ENCODE measurements at places on chromosomes 4 and X.

- no peak for DNase-seq
These were observed 268.8 kb upstream of the SMIM31 start for GRCh38 chr4:164485136-164485535.

DNA sequence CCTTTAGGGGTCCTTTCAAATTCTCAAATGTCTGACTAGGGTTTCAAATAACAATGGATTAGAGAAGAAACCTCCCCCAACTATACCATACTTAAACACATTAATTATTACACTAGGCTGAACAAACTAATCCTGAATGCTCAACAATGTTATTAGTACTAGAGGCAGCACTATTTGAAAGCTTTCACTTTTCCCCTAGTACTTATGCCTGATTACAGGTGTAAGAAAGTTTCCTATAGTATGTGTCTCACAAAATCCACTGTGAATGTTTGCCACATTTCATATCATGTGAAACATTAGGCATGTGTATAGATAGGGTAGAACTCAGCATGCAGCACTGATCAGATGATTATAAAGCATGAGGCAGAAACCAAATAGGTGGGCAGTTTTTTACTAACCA lies 336.2 kb downstream of the ZNF674 start:
- DNase-seq: no peak

DNA sequence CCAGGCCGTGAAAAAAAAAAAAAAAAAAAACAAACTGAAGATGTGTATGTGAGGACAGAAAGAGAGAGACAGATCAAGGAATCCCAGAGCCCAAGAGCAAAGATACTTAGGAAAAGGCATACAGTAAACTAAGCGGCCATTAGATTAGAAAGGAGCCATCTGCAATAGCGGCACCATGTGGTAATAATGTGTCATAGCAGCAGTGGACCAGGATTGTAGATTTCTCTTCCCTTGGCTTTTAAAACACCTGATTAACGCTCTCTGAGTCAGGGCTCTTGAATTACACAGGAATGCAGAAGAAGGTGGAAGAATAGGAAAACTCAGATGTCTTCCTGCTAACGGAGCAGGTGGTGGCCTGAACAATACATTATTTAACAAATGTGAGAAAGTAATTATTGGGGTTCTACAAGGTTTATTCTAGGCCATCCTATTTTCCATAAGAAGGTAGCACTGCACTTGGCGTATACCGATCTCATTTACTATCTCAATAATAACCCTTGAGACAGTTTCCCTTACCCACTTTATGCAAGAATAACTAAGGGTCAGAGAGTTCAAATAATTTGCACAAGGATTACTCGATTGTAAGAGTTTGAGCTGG lies 182.7 kb downstream of the KCNIP4 start:
- DNase-seq: peak; percentile 24

- DNase-seq: no peak
These were observed 3.2 kb downstream of the CXorf38 start for GRCh38 chrX:40644176-40644575.

GRCh38 chr4:13484749-13485221 lies 645 bp upstream of the RAB28 start:
- no peak for DNase-seq

- no peak for DNase-seq
These were observed 261.1 kb upstream of the PLCXD1 start for GRCh38 chrX:19912-20571.

DNA sequence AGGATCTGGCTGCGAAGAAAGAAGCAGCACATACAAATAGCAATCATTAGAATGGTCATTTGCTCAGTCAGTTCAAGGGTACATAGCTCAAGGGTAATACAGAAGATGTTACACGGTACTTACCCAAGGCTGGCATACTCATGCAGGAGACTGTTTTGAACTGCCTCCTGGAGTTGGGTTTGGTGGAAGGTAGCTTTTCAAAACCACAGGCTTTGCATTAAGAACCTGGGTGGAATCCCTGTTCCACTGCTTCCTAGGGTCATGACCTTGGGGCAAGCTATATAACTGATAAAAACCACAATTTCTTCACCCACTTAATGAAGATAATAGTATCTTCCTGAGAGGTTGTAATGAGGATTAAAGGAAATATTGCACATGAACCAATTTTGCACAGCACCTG lies 36.5 kb downstream of the TBC1D9 start:
- no peak for DNase-seq

DNA sequence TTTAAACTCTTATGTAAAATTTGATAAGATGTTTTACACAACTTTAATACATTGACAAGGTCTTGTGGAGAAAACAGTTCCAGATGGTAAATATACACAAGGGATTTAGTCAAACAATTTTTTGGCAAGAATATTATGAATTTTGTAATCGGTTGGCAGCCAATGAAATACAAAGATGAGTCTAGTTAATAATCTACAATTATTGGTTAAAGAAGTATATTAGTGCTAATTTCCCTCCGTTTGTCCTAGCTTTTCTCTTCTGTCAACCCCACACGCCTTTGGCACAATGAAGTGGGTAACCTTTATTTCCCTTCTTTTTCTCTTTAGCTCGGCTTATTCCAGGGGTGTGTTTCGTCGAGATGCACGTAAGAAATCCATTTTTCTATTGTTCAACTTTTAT lies at the start of gene ALB:
ALB (plus strand) TSS at position 246 of the 400 bp plus-strand sequence; CDS start at position 287, 41 bp downstream.
- DNase-seq: no peak

- DNase-seq: no peak
These were observed 5.0 kb upstream of the SLAIN2 start for GRCh38 chr4:48336146-48336870.

DNA sequence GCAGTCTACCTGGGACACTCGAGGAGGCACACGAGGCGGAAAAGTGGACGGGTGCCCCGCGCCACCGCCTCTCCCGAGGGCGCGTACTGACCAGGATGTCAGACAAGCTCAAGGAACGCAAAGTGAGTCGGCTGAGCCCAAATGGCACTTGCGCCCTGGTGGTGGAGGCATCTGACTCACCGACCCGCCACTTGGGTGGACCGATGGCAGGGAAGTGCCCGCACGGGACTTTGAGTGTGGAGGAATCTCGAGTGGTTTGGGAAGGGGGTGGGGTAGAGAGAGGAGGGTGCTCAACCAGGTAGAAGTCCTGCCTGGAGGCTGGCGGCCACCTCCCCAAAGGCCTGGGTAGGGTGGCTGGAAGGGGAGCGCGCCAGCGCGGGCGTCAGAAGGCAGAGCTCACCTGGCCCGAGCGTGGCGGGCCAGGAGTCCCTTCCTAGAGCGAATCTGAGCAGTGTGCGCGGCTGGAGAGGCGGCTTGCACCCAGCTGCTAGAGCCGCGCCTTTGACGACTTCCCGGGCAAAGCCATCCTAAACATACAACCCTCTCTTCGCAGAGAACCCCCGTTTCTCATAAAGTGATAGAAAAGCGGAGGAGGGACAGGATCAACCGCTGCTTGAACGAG lies 655 bp downstream of the HELT start:
- DNase-seq: no peak

GRCh38 chr4:15003401-15003890 lies 1.2 kb downstream of the CPEB2 start:
- peak; percentile 73 for DNase-seq

- no peak for DNase-seq
These were observed 328.4 kb downstream of the PAPSS1 start for GRCh38 chr4:107391630-107392028.

- DNase-seq: no peak
These were observed 19.3 kb upstream of the SPIN2A start for GRCh38 chrX:57156397-57157049.

GRCh38 chr4:16083241-16084191 lies at the start of gene PROM1:
TSS of gene PROM1 (minus strand) at chr4:16084023. CDS start at chr4:16075906, 8,117 bp downstream.
- DNase-seq: no peak

DNA sequence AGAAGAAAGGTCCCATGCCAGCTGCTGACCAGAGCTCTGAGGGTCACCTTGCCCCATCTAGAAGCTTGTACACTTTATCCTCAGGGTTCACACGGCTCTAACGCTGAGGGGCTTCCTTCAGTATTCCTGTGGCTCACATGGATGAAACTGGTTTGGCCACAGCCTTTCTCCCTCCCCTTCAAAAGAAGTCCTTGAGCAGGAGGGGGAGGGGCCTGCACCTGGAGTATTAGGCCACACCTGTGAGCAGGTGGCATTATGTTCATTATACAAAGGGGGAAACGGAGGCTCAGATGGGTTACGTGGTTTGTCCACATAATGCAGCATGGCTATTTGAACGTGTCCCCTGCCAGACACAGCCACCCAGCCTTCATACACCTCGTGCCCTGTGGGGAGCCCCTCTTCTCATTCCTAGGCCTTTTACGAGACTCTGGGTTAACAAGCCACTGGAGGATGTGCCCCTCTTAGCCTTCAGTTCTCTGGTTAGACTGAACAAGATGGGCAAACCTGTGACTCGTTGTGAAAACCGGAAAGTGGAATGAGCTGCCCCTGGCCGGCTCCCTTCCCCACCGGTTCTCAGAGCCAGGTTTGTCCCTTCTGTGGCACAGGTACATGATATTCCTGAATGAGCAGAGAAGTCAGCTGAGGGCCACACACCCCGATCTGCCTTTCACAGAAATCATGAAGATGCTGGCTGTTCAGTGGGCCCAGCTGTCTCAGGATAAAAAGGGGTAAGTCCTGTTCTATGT lies 27.2 kb upstream of the JAKMIP1 start:
- no peak for DNase-seq

DNA sequence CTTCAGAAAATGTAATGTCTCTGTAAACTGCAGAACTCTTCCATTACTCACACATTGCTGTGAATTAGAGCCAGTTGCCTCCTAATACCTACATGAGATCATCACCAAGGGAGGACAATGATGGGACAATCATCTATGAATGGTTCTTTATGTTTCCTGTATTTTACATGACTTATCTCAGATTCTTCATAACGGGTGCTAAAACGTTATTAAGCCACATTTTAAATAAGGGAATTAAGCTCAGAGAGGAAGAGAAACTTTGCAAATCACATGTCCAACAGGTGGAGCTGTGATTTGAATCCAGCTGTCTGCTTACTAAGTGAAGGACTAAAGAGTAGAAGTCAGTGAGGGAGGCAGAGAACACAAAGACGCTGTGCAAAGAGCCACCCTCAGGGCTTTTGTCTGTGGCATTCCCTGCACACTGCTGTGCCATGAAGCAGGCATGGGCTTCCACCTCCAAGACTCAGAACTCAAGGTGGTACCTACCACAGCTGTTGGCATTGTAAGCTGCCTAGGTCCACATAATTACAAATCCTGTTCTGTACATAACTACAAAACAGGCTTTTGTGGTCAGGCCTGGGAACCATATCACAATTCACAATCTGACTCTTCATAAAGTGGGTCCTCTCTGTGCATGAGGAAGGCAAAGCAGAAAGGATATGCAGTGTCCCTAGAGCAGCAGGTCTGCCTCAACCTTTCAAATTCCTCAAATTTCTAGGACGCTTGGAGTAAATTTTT lies 12.8 kb downstream of the TBC1D9 start:
- no peak for DNase-seq

- DNase-seq: no peak
These were observed 229.0 kb downstream of the UGT8 start for GRCh38 chr4:114827651-114828050.

- no peak for DNase-seq
These were observed 120.2 kb upstream of the NDST4 start for GRCh38 chr4:115233600-115233999.

DNA sequence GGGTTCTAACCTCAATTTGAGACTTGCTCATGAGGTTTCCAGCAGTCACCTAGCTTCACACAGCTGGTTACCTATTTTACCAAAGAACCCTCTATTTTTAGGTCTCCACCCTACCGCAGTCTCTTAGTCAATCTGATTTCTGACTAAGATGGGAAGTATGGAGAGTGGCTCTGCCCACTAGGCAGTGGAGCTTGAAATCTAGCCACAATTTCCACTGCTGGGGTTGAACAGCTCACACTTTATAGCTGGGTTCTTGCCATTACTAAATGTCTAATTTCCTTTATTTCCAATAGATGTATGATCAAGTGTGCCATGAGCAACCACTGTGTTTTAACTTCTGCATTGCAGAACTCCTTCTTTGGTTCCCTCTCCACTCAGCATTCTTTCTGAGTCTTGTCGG lies 43.1 kb downstream of the GASK1B start:
- no peak for DNase-seq

DNA sequence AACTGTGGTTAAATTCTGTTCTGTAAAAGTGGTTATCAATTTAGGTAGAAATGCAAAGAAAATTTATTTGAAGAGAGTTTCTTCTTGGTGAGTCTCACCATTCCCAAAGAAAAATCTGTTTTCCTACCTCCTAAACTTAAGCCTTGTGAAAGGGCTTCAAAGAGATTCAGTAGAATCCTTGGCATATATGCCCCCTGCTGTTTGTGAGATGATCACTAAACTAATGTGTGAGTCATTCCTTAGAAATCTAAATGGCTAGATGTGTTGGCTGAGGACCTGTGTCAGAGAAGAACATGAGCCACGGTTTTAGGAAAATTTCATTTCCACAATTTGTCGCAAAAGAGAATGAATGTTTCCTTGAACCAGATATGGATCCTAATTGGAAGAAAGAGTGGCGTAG lies 260.9 kb downstream of the SLC7A11 start:
- no peak for DNase-seq

- DNase-seq: no peak
These were observed 24.7 kb downstream of the ETNPPL start for GRCh38 chr4:108738003-108738706.

GRCh38 chr4:173782660-173783059 lies 252.6 kb upstream of the HAND2 start:
- DNase-seq: no peak

GRCh38 chr4:67091673-67092072 lies 453.6 kb downstream of the CENPC start:
- DNase-seq: no peak

GRCh38 chr4:124243671-124244366 lies 468.7 kb downstream of the ANKRD50 start:
- no peak for DNase-seq

GRCh38 chr4:75011131-75011795 lies 78.3 kb downstream of the PARM1 start:
- DNase-seq: no peak

- no peak for DNase-seq
These were observed 119.6 kb downstream of the FAAH2 start for GRCh38 chrX:57406149-57406548.

- DNase-seq: no peak
These were observed 714.9 kb downstream of the GRXCR1 start for GRCh38 chr4:43607400-43607799.

GRCh38 chrX:148723551-148723950 lies 223.1 kb downstream of the AFF2 start:
- no peak for DNase-seq

DNA sequence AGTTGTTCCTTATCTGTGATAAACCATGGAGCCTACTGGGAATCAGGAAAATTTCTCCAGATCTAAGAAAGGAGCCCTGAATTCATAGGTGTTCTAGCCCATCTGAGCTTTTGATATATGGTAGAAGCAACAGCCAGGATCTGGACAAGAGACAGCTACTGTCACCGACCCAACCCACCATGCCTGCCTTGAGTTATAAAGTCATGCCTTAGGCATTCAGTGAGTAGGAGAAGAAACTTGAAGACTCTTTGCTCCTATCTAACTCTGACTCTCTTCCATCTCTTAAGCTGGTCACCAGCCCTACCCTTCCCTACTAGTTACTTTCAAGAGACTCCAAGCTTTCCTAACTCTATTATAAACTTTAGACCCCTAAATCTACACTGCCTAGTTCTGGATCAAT lies 83.9 kb upstream of the FAM9B start:
- DNase-seq: no peak
